T47D (cell line): ENCODE measurements at places on chromosomes 12 and 14.

DNA sequence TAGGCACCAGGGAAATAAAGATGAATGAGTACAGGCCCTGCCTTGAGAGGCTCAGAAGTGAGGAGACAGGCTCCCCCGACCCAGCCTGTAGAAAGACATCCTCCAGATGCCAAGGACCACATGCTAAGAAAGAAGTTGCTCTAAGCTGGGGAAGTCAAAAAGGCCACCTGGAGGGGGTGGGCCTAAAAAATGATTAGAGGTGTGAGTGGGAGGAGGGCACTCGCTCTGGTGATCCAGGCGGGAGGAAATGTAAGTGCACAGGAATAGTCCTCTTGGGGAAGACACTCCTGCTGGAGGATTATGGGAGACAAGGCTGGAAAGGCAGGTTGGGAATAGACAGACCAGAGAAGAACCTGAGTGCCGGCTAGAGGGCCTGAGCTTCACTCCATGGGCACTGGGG lies 32.2 kb downstream of the SMUG1 start:
- no peak for DNase-seq

DNA sequence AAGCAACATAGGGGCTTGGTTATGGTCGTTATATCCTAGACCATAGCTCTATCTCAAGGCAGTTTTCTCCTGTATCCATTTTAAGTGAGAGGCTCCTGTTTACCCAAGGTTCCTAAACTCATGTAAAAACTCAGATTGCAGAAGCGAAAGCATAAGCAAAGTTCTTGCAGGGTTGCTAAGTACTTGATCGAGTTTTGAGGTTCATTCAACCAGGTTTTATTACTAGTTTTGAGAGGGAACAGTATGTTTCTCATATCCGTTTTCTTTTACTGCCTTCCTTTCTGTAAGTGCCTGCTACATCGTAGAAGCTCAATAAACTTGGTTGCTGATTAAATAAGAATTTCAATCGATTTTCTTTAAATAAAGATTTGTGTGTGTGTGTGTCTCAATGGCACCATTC lies 5.1 kb downstream of the AKAP3 start:
- DNase-seq, result no peak

GRCh38 chr12:52659395-52659794 lies 7.4 kb upstream of the KRT2 start:
- DNase-seq, result no peak

- no peak for DNase-seq
Observed at GRCh38 chr12:12836571-12836970, 23.4 kb downstream of the DDX47 start.

DNA sequence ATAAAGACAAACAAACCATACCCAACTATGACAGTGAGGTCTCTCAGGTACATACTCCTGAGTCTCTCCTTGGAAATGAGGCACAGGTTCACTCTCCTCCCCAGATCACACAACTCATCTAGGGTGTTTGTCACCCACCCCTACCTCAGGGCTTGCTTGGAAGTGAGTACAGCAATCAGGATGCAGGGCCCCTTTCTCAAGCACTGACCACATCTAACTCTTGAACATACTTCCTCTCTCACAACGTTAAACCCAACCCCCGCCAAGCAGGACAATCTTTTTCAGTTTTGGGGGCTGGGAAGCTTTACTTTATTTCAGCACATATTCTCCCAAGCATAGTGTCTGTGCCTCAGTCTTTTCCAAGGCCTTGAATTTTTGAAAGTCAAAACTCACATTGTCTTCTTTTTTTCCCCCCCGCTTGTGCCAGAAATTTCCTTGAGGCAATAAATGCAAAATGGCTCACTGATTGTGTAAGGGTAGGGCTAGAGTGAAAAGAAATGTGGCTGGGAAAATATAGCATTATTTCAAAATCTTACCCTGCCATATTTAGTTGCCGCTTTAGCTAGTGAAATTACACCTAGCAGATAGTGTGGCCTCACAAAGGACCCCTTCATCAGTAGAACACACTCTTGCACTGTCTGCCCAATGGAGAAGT lies 2.4 kb upstream of the GPR65 start:
- DNase-seq, result no peak

GRCh38 chr12:124295431-124296058 lies 652 bp downstream of the RFLNA start:
- no peak for DNase-seq

- DNase-seq, result peak; percentile 90
Observed at GRCh38 chr14:91286530-91286937, 42.0 kb upstream of the GPR68 start.

GRCh38 chr12:48157889-48158370 lies 615 bp upstream of the ASB8 start:
- no peak for DNase-seq

GRCh38 chr12:127284870-127285431 lies 982.0 kb upstream of the TMEM132C start:
- DNase-seq, result no peak

- no peak for DNase-seq
Observed at GRCh38 chr14:36227344-36227743, 50.8 kb upstream of the PTCSC3 start.

GRCh38 chr12:15834575-15834974 lies 45.4 kb upstream of the EPS8 start:
- DNase-seq, result no peak

DNA sequence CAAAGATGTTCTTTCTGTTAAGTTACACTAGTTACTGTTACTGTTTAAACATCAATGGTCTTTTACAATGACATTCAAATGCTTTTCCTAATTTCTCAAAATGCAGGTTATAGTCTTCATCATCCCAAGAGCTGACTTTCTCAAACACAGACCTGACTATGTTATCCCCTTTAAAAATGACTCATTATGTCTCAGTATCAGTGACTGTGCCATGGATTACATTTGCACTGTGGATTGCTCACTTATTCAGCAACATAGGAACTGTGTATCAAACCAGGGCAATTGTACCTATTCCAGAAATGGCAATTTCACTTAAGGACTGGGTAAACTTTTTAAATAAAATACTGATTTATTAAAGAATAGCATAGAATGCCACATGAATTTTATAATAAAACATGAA lies 630.2 kb upstream of the NOVA1 start:
- no peak for DNase-seq

DNA sequence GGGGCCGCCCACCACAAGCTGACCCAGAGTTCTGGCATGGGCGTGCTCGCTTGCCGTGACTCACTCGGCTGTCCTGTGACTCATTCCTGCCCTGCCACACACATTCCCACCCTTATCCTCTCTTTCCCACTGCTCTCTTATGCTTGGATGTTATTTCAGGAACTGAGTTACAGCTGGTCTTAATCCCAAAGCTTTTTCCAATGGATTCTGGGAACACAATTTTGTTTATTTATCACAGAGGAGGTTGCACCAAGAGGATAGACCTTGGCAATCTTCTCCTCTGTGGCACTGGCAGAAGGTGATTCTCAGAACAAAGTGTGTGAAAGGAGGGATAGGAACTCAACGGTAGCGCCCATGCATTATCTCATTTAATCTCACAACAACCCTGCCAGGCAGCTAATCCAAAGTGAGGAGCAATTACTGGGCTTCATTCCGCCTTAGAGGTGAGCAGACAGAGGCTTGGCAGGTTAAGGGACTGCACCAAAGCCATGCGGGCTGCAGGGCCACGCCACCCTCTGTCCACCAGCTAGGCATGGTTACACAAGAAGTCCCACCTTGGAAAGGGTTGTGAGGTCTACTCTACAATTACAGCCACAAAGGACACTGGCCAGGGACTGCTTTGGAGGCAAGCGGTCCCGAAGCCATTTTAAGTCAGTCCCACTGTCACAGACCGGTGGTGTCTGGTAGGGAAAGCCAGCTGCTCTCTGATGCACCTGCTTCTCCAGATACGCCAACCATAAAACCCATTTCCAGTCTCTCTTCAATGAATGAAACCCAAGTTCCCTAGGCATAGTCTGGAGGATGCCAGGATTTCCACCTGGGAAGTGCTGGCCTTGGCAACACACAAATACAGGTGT lies 32.9 kb downstream of the SYNE3 start:
- no peak for DNase-seq
